ENCODE measurements at places on chromosomes 3 and 15. TPM values are rescaled to one million over a fixed set of nuclear protein-coding genes. Genes with fewer than 3 reads are reported as not detected.

The CACNA2D3 gene
- total RNA-seq, result 0.08 TPM

- no peaks in the 10 kb centered on the region for H3K4me1 ChIP-seq
- DNase-seq, result no peak
- peaks cover under 1% of the 10 kb centered on the region for H3K36me3 ChIP-seq
- no peak overlapping the region for H3K4me3 ChIP-seq
Measured at GRCh38 chr15:33941279-33942063, 26.8 kb upstream of the CHRM5 start.

- no peaks in the 10 kb centered on the region for H3K4me1 ChIP-seq
- no peak overlapping the region for H3K4me3 ChIP-seq
- no peak for DNase-seq
- H3K36me3 ChIP-seq, result no peaks in the 10 kb centered on the region
Measured at GRCh38 chr3:153115326-153115725, 46.7 kb upstream of the RAP2B start.

DNA sequence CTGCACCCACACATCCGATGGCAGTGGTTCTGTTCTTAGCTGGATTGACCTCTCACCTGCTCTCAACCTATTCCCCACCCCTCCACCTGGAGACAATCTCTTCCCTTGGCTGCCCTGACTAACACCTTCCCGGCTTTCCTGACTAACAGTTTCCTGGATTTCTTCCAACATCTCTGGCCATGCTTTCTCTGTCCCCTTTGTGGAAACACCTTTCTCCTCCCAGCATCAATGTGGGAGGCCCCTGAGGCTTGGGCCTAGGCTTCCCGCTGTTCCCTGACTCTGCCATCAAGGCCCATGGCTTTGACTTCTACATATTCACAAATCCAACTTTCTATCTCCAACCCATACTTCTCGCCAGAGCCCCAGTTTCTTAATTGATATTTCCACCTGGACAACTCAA, 142.8 kb upstream of the ATP2B2 start:
- no peaks in the 10 kb centered on the region for H3K27me3 ChIP-seq
- H3K36me3 ChIP-seq, result no peaks in the 10 kb centered on the region
- H3K4me3 ChIP-seq, result no peak overlapping the region
- H3K27ac ChIP-seq, result no peak overlapping the region
- H3K4me1 ChIP-seq, result no peaks in the 10 kb centered on the region

The PLCB2 gene
- 13.3 TPM for total RNA-seq

The CP gene
- 1,260 TPM for total RNA-seq

GRCh38 chr3:40152482-40153133, 156.9 kb upstream of the EIF1B start:
- H3K4me3 ChIP-seq, result no peak overlapping the region
- H3K36me3 ChIP-seq, result no peaks in the 10 kb centered on the region
- DNase-seq, result no peak

- no peaks in the 10 kb centered on the region for H3K27me3 ChIP-seq
- no peak for DNase-seq
- H3K4me3 ChIP-seq, result no peak overlapping the region
- no peaks in the 10 kb centered on the region for H3K4me1 ChIP-seq
- H3K27ac ChIP-seq, result no peak overlapping the region
Measured at GRCh38 chr15:94387849-94388441, 156.6 kb downstream of the MCTP2 start.

GRCh38 chr3:5503136-5503535, 315.6 kb downstream of the EDEM1 start:
- no peaks in the 10 kb centered on the region for H3K36me3 ChIP-seq
- no peaks in the 10 kb centered on the region for H3K27me3 ChIP-seq
- no peak for DNase-seq

DNA sequence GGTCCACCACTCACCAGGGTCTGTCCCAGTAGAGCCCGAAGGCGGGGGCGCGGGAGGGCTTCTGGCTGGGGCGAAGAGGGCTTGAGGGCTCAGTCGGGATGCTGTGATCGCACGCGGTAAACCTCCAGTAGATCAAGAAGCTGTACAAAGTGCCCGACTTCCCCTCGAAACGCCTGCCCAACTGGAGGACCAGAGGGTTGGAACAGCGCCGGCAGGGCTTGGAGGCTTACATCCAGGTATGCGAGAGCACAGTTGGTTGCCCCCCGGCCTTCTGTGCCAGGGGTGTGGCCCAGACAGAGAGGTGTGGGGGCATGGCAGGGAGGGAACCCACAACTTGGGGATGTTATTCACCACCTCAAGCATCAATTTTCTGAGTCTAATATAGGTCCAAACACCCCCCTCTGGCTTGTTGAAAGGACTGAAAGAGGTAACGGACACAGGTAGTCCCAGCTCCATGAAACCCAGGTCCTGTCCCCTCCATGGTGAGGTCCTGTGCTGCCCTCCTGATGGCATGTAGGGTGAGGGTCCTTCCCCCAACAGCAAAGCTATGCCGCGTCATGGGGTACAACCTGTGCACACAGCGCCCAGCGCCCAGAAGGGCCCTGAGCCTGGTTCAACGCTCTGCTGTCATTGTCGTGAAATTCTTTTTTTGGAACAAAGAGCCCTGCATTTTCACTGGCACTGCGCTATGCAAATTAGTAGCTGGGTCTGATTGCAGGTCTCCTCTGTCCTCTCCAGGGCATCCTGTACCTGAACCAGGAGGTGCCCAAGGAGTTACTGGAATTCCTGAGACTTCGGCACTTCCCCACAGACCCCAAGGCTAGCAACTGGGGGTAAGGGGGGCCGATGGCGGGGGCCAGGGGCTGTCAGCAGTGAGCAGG, 1.2 kb downstream of the SNX22 start:
- DNase-seq, result no peak
- H3K27me3 ChIP-seq, result no peaks in the 10 kb centered on the region
- peaks cover 26% of the 10 kb centered on the region for H3K4me1 ChIP-seq
- no peak overlapping the region for H3K27ac ChIP-seq
- peak overlapping the region; percentile 63 for H3K4me3 ChIP-seq

The FBXW12 gene
- not detected for total RNA-seq

DNA sequence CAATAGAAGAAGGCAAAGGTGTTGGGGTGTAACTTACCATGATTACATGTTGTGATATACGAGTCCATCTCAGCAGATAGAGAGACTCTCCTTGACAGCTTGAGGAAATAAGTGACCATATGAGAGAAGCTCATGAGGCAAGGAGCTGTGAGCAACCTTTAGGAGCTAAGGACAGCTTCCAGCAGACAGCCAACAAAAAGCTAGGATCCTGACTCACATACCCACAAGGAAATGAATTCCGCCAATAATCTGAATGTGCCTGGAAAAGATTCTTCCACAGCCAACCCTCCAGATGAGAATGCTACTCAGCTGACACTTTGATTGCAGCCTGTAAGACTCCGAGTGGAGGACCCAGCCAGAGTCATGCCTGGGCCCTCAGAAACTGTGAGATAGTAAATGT, 339.6 kb upstream of the TPRG1 start:
- DNase-seq, result no peak
- H3K36me3 ChIP-seq, result no peaks in the 10 kb centered on the region
- no peaks in the 10 kb centered on the region for H3K27me3 ChIP-seq
- H3K4me1 ChIP-seq, result peaks cover 8% of the 10 kb centered on the region

DNA sequence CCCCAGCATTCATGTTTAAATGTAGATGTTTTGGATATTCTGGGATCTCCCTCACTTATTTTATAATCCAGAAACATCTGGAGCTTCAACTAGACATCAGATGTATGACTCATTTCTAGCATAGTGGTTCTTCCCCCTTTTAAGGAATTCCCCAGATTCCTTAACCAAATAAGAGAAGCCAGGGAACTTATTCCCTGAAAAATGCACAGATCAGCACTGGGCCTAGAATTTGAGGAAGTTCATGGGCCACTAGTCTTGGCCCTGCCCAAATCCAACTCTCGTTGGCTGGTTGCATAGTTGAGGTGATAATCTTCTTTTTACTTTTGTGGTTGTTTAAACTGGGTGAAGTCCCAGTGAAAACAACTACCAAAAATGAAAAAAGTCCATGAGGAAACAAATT, 20.4 kb downstream of the RARRES1 start:
- H3K27ac ChIP-seq, result no peak overlapping the region
- DNase-seq, result no peak
- H3K4me3 ChIP-seq, result no peak overlapping the region
- no peaks in the 10 kb centered on the region for H3K4me1 ChIP-seq
- H3K36me3 ChIP-seq, result no peaks in the 10 kb centered on the region

DNA sequence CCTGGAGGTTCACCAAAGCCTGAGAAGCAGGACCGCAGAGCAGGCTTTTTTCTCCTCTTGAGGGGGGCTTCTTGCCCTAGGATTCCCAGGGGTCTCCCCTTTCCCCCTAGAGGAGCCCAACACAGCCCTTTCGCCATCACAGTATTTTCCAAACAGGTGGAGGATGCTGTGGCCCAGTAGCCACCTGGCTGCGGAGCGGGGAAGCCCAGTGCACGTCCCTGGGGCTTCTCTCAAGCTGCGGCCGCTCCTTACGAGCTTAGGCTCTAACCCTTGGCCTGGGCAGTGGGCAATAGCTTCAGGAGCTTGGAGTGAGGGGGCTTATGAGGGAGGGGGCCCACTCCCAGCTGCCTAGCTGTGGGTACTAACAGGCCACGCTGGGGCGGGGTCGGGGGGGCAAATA, 11.6 kb upstream of the DLL4 start:
- H3K4me1 ChIP-seq, result peaks cover 2% of the 10 kb centered on the region
- no peaks in the 10 kb centered on the region for H3K27me3 ChIP-seq
- DNase-seq, result no peak
- no peak overlapping the region for H3K4me3 ChIP-seq
- no peak overlapping the region for H3K27ac ChIP-seq

The SLC12A1 gene
- 0.42 TPM for total RNA-seq

DNA sequence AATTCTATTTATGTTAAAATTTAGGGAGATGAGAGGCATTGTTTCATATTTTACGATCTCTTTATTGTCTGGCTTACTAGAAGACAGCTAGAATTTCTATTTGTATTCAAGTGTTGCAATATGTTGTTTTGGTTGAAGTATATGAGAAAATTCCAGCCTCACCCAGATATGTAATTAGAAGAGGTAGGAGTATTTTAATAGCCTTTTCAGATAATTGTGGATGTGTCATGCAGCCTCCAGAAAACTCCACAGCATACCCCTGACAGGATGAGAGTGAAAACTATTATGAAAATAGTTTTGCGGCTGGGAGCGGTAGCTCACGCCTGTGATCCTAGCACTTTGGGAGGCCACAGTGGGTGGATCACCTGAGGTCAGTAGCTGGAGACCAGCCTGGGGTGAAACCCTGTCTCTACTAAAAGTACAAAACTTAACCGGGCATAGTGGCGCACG, 21.5 kb upstream of the USP3 start:
- DNase-seq, result no peak
- no peaks in the 10 kb centered on the region for H3K36me3 ChIP-seq
- peak overlapping the region; percentile 40 for H3K27ac ChIP-seq
- H3K4me1 ChIP-seq, result peaks cover 17% of the 10 kb centered on the region
- no peaks in the 10 kb centered on the region for H3K27me3 ChIP-seq

- DNase-seq, result no peak
- H3K36me3 ChIP-seq, result no peaks in the 10 kb centered on the region
- H3K4me3 ChIP-seq, result peak overlapping the region; percentile 55
- peaks cover 6% of the 10 kb centered on the region for H3K27me3 ChIP-seq
- peaks cover 15% of the 10 kb centered on the region for H3K4me1 ChIP-seq
- peak overlapping the region; percentile 9 for H3K27ac ChIP-seq
Measured at GRCh38 chr3:69385123-69385722, 665 bp downstream of the FRMD4B start.

DNA sequence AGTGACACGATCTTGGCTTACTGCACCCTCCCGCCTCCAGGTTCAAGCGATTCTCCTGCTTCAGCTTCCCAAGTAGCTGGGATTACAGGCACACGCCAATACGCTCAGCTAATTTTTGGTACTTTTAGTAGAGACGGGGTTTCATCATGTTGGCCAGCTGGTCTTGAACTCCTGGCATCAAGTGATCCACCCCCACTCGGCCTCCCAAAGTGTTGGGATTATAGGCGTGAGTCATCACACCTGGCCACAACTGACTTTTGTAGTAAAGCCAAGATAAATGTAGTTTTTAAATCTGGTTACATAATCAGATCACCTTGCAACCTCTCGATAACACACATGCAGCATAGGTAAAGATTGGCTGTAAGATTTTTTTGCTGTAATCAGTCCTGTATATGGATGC, 657.5 kb upstream of the DPPA4 start:
- no peak overlapping the region for H3K4me3 ChIP-seq
- H3K27me3 ChIP-seq, result no peaks in the 10 kb centered on the region
- H3K4me1 ChIP-seq, result no peaks in the 10 kb centered on the region
- no peak for DNase-seq
- H3K36me3 ChIP-seq, result no peaks in the 10 kb centered on the region

GRCh38 chr15:52417521-52417920, 111.2 kb downstream of the MYO5A start:
- DNase-seq, result no peak
- no peaks in the 10 kb centered on the region for H3K4me1 ChIP-seq
- H3K27ac ChIP-seq, result no peak overlapping the region
- no peaks in the 10 kb centered on the region for H3K27me3 ChIP-seq

- no peak overlapping the region for H3K27ac ChIP-seq
- no peaks in the 10 kb centered on the region for H3K27me3 ChIP-seq
- DNase-seq, result no peak
- no peaks in the 10 kb centered on the region for H3K36me3 ChIP-seq
- no peak overlapping the region for H3K4me3 ChIP-seq
Measured at GRCh38 chr15:99019558-99020540, 12.3 kb upstream of the PGPEP1L start.

GRCh38 chr3:71436337-71436736, 147.2 kb downstream of the FOXP1 start:
- H3K4me1 ChIP-seq, result peaks cover 1% of the 10 kb centered on the region
- no peak overlapping the region for H3K27ac ChIP-seq
- no peak overlapping the region for H3K4me3 ChIP-seq

- H3K4me1 ChIP-seq, result peaks cover 16% of the 10 kb centered on the region
- H3K27me3 ChIP-seq, result no peaks in the 10 kb centered on the region
- H3K36me3 ChIP-seq, result no peaks in the 10 kb centered on the region
- no peak for DNase-seq
- H3K4me3 ChIP-seq, result no peak overlapping the region
Measured at GRCh38 chr3:61264281-61264680, 13.0 kb upstream of the FHIT start.

GRCh38 chr3:8197384-8197783, 304.2 kb upstream of the LMCD1 start:
- H3K36me3 ChIP-seq, result no peaks in the 10 kb centered on the region
- no peak overlapping the region for H3K4me3 ChIP-seq
- DNase-seq, result no peak
- no peaks in the 10 kb centered on the region for H3K4me1 ChIP-seq
- no peaks in the 10 kb centered on the region for H3K27me3 ChIP-seq

- no peaks in the 10 kb centered on the region for H3K4me1 ChIP-seq
- no peaks in the 10 kb centered on the region for H3K36me3 ChIP-seq
- H3K4me3 ChIP-seq, result no peak overlapping the region
- no peak for DNase-seq
- no peaks in the 10 kb centered on the region for H3K27me3 ChIP-seq
Measured at GRCh38 chr15:67997996-67998395, 56.1 kb upstream of the PIAS1 start.

- H3K36me3 ChIP-seq, result no peaks in the 10 kb centered on the region
- no peak overlapping the region for H3K27ac ChIP-seq
- H3K27me3 ChIP-seq, result no peaks in the 10 kb centered on the region
- H3K4me1 ChIP-seq, result no peaks in the 10 kb centered on the region
- DNase-seq, result no peak
Measured at GRCh38 chr15:31116423-31117030, 15.0 kb upstream of the TRPM1 start.
